ENCODE measurements at places on chromosomes 12 and 14.

DNA sequence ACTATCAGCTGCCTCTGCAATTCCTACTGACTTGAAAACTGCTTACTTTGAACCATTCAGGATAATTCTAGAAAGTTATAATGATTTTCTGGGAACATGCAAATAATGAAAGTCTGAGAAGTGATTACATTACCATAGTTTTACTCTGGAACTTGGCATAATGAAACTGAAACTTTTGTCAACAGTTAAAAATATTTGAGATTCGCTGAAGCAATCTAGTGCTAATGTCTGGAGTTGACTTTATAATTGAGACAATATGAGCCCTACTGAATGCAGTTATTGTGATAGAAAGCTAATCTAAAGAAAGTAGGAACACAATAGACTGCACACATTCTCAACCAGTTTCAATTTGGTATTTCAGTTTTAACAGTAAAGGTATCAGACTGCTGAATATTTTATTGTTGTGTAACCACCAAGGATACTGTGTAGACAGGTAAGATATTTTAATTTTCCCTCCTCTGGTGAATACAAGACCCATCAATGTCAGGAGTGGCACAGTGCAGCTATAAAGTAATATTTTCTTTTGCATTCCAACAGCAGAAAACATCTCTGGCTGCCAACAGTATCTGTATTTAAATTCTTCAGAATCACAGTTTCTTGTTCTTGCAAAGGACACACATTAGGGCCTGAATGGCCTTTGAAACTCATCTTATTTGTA lies 483.5 kb downstream of the ATP23 start:
- DNase-seq, result no peak

DNA sequence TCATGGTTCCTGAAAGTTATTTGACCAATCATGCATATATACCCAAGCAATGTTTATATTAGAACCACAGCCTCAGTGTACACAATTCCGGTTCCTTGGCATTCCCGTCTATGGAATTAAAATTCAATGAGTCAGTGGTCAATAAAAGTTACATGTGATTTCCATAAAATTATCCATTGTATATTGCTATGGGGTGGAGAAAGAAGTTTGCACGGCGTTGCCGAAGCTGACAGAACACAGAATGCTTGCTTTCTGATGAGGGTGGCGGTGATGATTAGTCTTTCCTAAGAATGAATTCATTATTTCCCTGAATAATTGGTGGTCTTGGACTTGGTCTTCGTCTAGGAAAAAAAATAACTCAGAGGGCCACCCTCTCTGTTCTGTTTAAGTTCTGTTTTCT lies 214.1 kb downstream of the ANO2 start:
- no peak for DNase-seq

DNA sequence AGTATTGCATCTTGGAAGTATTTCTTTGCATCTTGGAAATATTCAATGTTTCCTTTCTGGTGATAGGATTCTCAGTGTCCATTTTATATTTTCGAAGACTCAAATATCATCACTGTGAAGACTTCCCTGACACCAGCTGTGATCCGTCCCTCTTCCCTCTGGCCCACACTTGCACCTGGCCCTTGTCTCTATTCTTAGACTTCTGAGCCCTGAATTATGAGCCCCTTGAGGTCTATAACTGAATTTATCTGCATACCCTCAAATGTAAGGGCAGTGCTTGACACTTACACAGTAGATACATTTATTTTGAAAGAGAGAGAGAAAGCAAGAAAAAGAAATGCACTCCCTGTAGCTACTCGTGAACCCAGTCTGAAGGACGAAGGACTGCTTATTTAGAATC lies 376.7 kb downstream of the ZFP36L1 start:
- no peak for DNase-seq

- DNase-seq, result no peak
Observed at GRCh38 chr14:68661226-68662225, 131.3 kb downstream of the ZFP36L1 start.

DNA sequence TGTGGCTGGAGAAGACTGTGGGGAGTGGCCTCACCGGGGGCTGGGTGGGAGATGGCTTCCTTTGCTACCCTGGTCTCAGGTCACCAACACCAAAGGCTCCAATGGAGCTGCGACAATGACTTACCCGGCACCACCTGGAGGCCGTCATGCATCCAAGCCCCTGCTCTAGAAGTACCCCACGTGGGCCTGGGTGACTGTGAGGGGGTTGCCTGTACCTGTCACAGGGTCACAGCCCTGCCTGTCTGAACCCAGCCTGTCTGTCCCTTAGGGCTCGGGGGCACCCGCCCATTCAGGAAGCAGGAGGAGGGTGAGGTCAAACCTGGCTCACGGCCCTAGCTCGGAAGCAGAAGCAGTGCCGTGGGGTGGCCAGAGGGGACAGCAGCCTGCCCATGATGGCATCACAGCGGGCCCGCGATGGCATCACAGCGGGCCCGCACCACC lies 18.9 kb downstream of the ABCB9 start:
- DNase-seq, result no peak

GRCh38 chr12:80937391-80938238 lies at the start of gene LIN7A:
TSS of gene LIN7A (minus strand) at chr12:80937934. CDS start at chr12:80937722, 212 bp downstream.
- no peak for DNase-seq

- no peak for DNase-seq
Observed at GRCh38 chr12:131266591-131267467, 313.1 kb downstream of the ADGRD1 start.

GRCh38 chr14:74964787-74965485 lies 9.5 kb upstream of the PGF start:
- DNase-seq, result no peak

DNA sequence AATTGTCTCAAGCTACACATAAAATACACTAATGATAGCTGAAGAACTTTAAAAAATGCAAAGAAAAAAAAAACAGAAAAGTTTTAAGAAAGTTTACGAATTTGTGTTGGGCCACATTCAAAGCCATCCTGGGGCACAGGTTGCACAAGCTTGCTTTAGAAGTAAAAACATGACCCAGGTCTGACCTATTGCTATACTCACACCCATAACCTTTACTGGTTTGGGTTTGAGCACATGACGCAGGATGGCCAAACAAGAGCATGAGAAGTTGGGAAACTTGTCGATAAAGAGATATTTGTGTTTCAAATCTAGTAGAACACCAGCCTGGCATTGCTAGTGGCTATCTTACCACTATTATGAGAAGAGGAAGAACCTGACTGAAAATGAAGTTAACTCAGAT lies 143.7 kb downstream of the NOVA1 start:
- no peak for DNase-seq

DNA sequence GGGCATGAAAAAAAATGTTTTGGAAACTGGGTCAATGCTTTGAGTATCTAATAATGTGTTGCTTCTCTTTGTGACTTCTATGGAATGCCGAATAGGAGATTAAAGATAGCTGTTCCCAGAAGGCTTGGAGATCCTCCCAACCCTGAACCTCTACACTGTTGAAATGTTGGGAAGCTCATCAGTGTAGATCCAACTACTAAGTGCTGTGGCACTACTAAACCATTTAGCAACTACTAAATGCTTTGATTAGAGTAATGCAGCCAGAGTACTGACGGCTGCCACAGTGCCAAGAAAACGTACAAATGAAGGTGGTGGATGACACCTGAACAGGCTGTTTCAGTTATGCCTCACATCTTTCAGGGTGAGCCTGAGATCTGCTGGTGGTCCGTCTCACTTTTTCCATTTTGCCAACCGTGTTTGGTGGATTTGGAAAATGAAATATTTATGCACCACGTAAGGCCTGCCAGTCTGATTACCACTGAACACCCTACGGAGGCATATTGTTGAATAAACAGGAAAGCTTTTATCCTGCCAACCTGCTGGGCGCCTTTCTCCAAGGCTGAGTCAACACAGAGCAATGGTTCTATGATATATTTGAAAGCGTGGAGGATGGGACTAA lies 938.0 kb upstream of the FLRT2 start:
- DNase-seq, result no peak

GRCh38 chr14:55438066-55438683 lies 2.2 kb downstream of the TBPL2 start:
- no peak for DNase-seq

DNA sequence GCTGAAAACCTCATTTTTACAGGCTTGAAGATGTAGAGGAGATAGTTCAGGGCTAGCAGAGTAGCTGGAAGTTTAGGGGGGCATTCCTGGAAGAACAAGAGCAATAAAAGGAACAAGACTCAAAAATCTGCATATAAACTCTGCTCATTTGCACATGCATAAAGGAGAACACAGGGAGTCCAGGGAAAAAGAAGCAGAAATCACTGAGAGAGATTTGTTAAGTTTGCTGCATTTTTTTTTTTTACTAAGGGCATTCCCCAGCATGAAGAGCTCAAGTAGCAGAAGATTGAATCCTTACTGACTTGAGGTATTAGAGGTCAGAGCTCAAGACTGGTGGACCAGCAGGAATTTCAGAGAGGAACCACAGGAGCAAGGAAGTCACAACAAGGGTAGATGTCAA lies 28.2 kb upstream of the BCL11B start:
- DNase-seq, result no peak

- DNase-seq, result no peak
Observed at GRCh38 chr12:18837025-18837424, 99.1 kb downstream of the CAPZA3 start.

- no peak for DNase-seq
Observed at GRCh38 chr12:58387199-58387598, 445.8 kb downstream of the ATP23 start.

DNA sequence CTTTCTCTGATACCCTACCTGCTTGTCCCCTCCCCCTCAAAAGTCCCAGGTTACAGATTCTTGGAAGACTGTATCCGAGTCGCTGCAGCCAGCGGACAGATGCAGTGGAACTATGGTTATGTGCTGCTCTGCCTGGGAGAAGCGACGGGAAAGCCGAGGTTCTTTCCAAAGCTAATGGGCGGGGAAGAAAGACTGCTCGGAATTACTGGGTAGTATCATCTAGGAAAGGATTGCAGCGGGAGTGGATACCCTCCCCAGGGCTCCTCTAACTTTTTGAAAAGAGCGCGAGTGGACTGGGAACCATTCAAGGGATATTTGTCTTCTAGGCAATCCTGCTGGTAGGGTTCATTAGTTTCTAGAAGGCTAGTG lies 1.4 kb downstream of the PTHLH start:
- DNase-seq, result no peak

DNA sequence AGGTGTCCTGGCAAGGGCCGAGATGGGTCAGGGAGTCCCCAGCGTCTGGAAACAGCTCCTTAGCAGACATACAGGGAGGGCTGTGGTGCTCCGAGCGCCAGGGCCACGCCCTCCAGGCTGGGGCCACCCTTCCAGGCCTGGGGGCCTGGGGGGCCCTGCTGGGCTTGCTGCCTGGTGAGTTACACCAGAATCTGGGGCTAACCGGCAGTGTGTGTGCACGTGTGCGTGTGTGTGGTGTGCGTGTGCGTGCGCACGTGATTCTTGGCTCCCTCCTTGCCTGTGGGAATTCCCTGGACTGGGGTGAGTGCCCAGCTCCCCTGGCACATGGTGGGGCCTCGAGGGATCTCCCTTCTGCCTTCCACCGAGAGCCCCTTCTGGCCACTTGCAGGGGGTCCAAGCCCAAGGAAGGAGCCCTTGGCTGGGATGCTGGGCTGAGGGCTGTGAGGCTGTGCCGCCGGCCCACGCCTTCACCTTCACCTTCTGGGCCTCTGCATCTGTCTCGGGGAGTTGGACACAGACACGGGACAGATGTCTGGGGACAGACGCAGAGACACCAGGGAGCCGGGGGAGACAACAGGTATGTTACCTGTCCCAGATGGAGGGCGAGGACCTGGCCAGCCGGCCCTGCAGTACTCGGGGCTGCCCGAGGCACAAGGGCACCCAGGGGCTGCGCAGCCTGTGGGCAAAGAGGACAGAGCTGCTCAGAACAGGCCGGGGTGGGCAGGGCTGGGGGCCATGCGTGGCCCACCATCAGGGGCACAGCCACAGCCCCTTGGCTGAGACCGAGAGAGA lies 37.2 kb downstream of the BEGAIN start:
- no peak for DNase-seq

GRCh38 chr14:77040741-77041653 lies 12.5 kb upstream of the IRF2BPL start:
- DNase-seq, result no peak

DNA sequence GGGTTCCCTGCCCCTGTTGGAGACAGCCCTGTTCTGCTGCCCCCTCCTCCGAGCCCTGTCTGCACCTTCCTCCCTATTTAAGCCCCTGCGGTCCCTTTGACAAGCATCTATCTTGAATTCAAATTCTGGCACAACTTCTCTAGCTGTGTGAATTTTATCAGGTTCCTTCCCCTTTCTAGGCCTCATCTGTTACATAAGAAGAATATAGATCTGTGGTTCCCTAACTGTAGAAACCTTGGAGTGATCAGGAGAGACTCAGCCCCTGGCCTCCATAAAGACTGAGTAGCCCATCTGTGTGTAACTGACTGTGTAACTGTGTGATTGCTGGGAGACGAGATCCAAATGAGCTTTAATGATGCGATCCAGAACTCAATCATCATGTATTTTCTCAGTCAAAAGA lies 13.0 kb upstream of the RACGAP1 start:
- no peak for DNase-seq

- DNase-seq, result no peak
Observed at GRCh38 chr12:76236640-76237039, 111.6 kb downstream of the BBS10 start.

DNA sequence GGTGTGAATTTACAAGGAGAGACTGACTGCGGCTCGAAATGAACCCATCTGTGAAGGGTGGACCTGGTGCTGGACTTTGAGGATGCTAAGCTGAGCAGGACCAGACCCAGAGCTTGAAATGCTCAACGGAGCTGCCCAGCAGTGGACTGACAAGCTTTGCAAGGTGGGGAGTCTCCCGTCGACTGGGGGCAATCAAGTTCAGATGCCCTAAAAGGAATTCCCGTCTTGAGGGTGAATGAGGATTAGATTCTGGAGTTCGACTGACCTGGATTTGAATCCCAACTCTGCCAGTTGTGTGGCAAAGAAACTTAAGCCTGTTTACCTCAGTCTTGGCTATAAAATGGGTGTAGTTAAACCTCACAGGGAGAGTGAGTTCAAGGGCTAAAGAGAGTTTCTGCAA lies 204.4 kb upstream of the LHX5 start:
- no peak for DNase-seq

- no peak for DNase-seq
Observed at GRCh38 chr12:10690906-10691305, 17.1 kb upstream of the STYK1 start.

- DNase-seq, result no peak
Observed at GRCh38 chr14:69685716-69686115, 74.3 kb downstream of the SUSD6 start.

GRCh38 chr14:60085085-60085484 lies 6.6 kb upstream of the PCNX4 start:
- DNase-seq, result no peak

DNA sequence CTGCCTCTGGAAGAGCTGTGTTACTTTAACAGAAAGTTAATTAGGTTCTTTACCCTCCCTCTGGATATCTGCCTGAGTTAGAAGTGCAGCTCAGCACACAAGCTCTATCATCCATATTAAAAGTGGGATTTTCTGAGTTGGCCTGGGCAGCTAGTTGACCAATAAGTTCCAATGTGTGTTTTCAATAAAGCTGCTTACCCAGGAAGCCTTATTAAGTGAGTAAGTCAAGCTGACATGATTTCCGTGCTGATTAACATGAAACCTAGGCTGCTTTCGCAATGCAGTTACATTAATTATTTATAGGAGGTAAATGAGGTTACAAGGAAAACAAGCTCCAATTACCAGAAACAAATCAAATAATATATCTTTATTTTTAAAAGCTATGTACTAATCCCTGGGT lies 4.8 kb downstream of the NEUROD4 start:
- DNase-seq, result no peak

Data from stimulated activated CD4-positive, alpha-beta T cell treated with anti-CD3 and anti-CD28 coated beads, Interleukin-2, amount 100 ng/mL, for 4 hours (primary cell).